NCI-H1436 treated with DMSO at 0.1 percent for 48 hours (cell line): ENCODE measurements at places on chromosomes 13 and 19.

- no peak for DNase-seq
Observed at GRCh38 chr13:113837560-113838355, 26.1 kb downstream of the GAS6 start.

GRCh38 chr13:44281252-44282000, 92.2 kb upstream of the SERP2 start:
- DNase-seq, result no peak

DNA sequence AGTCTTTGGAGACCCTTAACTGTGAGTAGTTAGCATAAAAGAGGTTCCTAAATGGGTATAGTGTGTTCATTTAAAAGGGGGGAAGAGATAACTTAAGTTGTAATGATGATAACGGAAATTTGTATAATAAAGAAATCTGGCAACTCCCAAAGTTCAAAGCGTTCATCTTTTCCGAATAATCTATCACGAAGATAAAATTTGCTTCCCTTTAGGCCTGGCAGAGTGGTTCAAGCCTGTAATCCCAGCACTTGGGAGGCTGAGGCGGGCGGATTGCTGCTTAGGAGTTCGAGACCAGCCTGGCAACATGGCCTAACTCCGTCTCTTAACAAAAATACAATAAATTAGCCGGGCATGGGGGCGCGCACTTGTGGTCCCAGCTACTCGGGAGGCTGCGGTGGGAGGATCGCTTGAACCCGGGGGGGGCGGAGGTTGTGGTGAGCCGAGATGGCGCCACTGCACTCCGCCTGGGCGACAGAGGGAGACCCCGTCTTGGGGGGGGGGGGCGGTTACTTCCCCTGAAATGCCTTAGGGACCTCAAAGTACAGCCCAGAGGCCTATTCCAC, 934 bp downstream of the N4BP2L2 start:
- DNase-seq, result no peak

- no peak for DNase-seq
Observed at GRCh38 chr13:113581871-113582270, 2.7 kb upstream of the TFDP1 start.

- no peak for DNase-seq
Observed at GRCh38 chr13:69124996-69125395, 982.6 kb upstream of the ATXN8OS start.

DNA sequence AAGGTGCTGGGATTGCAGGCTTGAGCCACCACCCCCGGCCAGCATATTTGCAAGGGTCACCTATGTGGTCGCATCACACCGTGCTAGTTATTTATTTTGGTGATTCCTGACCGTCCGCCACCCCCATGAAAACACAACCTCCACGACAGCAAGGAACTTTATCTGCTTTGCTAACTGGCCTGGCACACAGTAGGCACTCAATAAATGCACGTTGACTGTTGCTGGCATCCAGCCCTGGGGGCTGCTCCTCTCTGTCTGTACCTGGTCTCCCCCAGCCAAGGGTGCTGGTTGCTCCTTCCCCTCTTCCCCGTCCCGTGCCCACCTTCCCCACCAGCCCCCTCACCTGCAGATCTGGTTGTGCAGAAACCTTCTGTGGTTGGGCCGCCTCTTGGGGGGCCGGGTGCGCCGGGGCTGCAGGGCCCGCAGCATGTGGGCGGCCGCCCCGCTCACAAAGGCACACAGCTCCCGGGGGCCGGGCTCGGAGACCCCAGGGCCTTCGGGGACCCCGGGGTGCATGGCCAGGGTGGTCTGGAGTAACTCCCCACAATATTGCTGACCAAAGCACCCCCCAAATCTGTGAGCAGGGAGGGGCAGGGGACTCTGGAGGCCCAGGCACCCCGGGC, 401 bp downstream of the C19orf85 start:
- no peak for DNase-seq

DNA sequence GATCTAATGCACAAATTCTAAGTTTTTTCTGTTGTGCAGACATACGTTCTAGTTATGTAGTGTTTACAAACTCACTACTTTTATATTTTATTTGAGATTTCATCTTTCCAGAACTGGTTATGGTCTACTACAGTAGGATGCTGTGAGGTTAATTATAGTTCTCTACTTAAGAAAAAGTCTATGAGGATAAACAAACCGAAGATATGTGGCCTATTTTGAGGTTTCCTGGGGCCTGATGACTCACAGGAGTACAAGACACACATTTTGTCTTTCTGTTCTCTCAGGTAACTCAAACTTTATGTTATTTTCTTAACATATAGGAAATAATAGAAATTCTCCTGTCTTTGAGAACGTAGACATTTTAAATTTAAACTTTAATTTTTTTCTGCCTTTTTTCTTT, 45.1 kb downstream of the PCDH20 start:
- no peak for DNase-seq

DNA sequence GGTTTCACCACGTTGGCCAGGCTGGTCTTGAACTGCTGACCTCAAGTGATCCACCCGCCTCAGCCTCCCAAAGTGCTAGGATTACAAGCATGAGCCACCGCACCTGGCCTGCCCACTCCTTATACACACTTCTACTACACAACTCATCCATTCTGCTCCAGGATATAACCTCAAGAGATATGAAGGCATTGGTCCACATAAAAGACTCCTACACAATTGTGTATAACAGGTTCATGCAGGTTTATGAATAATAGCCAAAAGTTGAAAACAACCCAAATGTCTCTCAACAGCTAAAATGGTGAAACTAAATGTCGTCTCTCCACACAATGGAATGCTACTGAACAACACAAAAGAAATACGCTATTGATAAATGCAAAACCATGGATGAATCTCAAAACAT, 58.1 kb downstream of the INSR start:
- DNase-seq, result no peak

DNA sequence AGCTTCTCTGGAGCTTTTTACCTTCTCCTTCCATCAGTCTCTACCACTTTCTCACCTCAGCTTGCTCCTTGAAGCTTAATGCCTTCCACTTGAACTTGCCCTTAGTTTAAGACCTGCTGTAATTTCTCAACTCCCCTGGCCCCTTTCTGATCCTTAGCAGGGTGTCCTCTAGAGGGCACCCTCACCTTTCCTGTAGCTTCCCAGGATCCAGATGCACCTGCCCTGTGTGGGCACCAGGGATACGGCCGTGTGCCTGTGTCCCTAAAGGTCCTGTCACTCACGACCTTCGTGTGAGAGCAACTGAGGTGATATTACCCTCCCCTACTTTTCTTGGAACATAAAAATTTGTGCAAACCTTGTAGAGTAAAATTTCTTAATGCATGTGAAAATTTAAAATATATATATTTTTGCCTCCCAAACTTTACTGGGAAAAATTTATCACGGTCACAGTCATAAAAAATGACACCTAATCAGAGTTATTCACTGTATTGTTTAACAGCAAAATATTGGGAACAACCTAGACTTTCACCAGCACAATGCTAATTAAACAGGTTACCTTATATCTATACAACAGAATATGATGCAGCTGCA, 46.4 kb downstream of the PSG3 start:
- DNase-seq, result no peak

- no peak for DNase-seq
Observed at GRCh38 chr19:3054972-3055740, 7.1 kb downstream of the TLE5 start.

GRCh38 chr19:45889210-45889885, 3.4 kb upstream of the IRF2BP1 start:
- DNase-seq, result no peak

- no peak for DNase-seq
Observed at GRCh38 chr13:99335603-99336002, 28.4 kb upstream of the GPR183 start.

- DNase-seq, result no peak
Observed at GRCh38 chr19:5880604-5881078, 10.3 kb upstream of the FUT5 start.

DNA sequence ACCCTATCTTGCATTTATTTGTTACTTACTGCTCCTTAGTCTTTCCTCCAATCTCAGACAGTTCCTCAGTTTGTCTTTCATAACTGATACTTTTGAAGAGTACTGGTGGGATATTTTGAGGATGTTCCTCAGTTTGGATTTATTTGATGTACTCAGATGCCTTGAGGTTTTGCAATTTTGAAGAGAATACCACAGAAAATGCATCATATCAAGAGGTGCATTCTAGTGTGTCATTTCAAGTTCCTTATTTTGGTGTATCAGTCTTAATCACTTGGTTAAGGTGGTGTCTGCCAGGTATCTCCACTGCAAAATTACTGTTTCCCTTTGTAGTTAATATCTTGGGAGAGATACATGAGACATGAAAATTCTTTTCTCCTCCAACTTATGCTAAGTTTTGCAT, 75.1 kb downstream of the URI1 start:
- no peak for DNase-seq

GRCh38 chr13:80642641-80643040, 301.7 kb upstream of the SPRY2 start:
- DNase-seq, result no peak

- no peak for DNase-seq
Observed at GRCh38 chr13:44365008-44365407, 8.6 kb upstream of the SERP2 start.

- no peak for DNase-seq
Observed at GRCh38 chr19:4014541-4015491, 7.3 kb downstream of the PIAS4 start.

DNA sequence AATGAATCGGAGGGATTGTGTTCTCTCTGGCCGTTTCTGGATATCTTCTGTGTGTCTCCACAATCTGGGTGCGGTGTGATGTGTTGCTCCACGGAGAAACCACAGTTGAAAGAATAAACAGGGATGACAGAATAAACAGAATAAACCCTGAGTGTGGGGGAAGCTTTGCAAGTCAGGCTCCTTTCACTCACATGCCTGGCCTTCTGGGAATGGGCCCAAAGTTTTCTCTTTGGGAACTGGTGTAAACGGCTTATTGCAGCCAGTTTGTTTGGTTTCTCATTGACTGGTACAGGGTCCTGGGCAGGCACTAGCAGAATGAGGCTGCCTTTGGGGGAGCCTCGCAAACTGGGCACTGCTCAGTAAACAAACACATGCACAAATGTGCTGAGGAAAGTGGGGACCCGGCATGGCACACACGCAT, 324.7 kb downstream of the DLEU7 start:
- no peak for DNase-seq

DNA sequence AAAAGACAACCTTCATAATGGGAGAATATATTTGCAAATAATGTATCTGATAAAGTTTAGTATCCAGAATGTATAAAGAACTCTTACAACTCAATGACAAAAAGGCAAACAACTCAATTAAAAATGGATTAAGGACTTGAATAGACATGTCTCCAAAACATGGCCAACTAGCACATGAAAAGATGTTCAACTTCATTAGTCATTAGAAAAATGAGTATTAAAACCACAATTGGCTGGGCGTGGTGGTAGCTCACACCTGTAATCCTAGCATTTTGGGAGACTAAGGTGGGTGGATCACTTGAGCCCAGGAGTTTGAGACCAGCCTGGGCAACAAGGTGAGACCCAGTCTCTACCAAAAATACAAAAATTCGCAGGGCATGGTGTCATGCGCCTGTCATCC, 18.8 kb upstream of the ZMYM5 start:
- DNase-seq, result no peak
